ENCODE measurements at places on chromosomes 2 and 18.
A peak's percentile ranks its signal among the peaks of the same experiment; 100 is the strongest.

- DNase-seq: no peak
These were observed 1.5 kb downstream of the LOXL3 start for GRCh38 chr2:74551942-74552913.

- peak; percentile 64 for DNase-seq
These were observed at the start of gene TGFBRAP1 for GRCh38 chr2:105329561-105330495. TSS of gene TGFBRAP1 (minus strand) at chr2:105329735. CDS start at chr2:105308301, 21,434 bp downstream.

DNA sequence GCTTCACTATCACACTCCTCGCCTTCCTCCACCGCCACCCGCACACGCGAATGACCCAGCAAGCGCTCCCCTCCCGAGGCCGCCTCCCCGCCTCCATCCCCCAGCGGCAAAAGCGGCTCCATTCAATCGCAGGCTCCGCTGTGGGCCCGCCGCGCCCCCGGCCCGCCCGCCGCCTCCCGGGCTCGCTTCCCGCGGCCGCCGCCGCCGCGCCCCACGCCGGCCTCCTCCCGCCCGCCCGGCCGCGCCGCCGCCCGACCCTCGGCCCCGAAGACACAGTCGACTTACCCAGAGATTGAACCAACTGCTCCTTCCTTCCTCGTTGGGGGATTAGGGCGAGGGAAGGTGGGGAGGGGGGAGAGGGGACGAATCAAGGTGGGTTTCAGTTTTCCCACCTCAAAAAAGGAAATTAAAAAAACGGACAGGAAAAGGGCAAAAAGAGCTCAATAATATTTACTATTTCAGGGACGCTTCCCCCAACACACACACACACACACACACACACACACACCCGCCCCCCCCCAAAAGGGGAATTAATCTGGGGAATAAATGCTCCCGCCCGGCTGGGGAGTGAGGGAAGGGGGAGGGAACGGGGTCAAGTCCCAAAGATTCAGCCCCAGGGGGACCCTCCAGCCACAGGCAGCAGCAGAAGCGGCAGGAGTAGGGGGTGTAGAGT lies 743 bp downstream of the XPO1 start:
- peak; percentile 52 for DNase-seq

DNA sequence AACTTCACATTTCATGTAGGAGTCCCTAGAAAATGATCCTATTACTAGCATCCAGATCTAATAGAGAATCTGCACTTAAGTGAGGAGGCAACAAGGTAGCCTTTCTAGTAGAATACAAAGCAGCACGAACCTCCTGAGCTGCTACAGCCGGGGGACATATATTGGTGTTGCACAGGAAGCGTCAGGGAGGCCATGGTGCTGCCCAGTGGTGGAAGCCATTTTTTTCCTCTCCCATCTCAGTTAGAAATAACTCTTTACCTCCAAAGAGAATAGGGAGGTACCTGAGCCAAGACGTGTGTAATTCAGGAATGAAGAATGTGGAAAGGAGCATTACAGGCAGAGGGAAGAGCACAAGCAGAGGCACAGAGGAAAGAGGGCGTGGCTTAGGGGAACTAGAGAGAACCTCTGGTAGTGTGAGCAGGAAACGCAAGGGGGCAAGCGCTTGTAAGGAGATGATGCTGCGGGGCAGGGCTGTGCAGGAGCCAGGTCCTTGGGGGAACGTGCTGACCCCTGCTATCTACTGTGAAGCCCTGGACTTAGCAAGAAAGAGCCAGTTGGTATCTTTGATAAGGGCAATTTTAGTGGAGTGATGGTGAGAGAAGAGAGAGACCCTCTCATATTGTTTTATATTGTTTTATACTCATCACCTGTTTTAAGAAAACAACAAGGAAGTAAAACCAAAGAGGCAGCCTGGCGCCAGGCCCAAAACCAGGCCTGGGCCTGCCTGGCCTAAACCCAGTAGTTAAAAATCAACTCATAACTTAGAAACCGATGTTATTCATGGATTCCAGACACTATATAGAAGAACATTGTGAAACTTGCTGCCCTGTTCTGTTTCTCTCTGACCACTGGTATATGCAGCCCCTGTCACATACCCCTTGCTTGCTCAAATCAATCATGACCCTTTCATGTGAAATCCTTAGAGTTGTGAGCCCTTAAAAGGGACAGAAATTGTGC lies 50.0 kb upstream of the TTC39C start:
- DNase-seq: no peak

- DNase-seq: no peak
These were observed 14.7 kb downstream of the CDC42EP3 start for GRCh38 chr2:37656512-37657423.

- DNase-seq: no peak
These were observed 5.7 kb downstream of the ITGB6 start for GRCh38 chr2:160194351-160194750.

- no peak for DNase-seq
These were observed 351.7 kb upstream of the DCC start for GRCh38 chr18:51988277-51988676.
